ENCODE measurements at places on chromosomes 4 and X.

GRCh38 chr4:75715105-75715799, 9.1 kb upstream of the USO1 start:
- DNase-seq: no peak

DNA sequence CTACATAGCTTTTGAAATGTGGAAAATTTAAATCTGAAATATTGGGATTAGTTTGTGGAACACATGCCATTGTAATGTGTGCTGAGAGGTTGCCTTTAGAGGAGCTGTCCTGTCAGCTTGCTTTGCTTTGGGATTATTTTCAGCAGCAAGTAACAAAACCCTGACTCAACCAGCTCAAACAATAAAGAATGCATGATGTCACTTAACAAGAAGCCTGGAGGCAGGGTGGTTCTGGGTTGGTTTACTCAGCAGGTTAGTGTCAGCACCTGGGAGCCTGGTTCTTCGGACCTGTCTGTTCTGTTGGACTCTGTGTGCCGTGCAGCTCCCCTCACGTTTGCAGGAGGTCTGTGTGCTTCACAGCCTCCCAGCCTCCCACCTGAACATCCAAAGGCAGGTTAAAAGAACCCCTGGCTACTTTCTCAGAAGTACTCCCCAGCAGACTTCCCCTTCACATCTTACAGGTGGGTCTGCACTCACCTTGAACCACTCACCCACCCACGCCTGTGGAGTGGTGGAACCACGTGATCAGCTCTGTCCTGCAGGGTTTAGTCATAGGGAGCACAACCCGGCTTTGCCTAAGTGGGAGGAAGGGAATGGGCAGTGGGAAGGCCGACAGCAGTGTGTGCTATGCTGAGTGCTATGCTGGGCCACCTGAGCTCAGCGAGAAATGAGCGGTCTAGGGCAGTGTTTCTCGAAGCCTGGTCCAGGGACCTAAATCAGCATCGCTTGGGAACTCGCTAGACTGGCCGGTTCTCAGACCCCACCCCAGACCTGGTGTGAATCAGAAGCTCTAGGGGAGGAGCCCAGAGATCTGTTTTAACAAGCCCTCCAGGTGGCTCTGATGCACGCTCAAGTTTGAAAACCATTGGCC, 20.4 kb downstream of the TMEM131L start:
- no peak for DNase-seq

GRCh38 chrX:121389976-121390714, 342.7 kb downstream of the GLUD2 start:
- no peak for DNase-seq

DNA sequence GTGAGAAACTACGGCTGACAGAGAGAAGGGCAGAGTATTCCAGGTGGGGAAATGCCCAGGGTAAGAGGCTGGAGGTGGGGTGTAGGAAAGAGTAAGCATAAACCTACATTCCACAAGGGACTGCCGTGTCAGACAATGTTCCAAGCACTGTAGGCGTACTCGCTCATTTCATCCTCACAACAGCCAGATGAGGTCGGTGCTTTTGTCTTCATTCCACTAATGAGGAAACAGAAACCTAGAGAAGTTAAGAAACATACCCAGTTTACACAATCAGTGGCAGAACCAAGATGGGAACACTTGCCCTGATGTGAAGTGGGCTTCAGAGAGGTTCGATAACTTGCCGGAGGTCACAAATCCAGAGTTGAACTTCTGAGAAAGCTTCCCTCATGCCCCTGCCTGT, 4.6 kb downstream of the SASH3 start:
- no peak for DNase-seq

- no peak for DNase-seq
Observed at GRCh38 chr4:119068529-119068962, 67.1 kb upstream of the MYOZ2 start.

GRCh38 chr4:127500242-127500641, 132.5 kb upstream of the INTU start:
- DNase-seq: no peak

DNA sequence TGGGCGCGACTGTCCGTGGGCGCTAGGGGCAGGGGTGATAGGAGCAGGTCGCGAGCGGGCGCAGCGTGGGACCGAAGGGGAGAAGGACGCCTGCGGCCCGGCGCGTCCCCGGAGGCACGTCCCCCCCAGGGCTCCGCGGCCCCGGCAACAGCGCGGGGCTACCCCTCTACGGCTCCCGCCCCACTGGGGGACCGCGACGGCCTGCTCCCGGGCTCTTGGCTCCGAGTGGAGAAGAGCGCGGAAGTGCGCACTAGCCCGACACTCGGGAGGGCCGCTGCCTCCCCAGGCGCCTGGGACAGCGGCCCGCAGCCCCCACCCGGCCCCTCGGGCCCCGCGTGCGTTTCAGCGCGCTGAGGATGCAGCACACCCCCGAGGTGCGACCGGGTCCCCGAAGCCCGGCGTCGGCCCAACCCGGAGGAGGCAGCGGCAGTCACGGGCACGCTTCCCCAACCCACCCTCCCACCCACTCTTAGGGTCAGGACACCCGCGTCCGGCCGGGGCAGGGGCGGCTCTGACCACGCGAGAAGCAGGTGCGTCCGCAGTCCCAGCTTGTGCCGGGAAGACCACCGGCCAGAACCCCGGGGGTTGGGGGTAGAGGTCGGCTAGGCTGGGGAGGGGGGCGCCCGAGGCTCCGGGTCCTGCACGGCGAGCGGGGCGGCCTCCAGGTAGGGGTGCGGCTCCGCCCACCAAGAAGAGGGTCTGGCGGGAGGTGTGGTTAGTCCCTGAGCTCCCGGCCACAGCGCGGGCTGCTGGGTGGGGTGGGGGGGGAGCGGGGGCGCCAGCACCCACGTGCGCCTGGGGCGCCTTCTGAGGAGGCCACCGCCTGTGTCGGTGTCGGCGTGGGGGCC, 18.5 kb upstream of the NAT8L start:
- no peak for DNase-seq

GRCh38 chr4:172777729-172778431, 390.7 kb upstream of the GALNT7 start:
- no peak for DNase-seq

- DNase-seq: no peak
Observed at GRCh38 chr4:143148521-143148920, 36.2 kb upstream of the USP38 start.

DNA sequence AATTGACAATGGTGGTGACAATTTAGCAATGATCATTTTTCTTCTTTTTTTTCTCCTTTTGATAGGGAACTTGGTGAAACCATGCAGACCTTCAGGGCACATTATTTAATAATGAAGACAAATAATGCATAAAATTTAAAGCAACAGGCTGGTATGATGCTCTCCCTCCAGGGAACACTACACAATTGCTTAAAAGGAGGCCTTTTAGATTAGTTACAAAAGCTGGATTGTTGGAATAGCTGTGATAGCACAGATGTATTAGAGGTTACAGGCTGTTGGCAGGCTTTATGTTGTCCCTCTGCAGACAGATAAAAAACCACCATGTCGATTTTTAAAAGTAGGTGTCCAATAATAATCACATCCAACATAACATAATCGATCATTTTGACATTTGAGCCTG, 307.0 kb downstream of the ADGRL3 start:
- no peak for DNase-seq

GRCh38 chr4:6022607-6023288, 4.5 kb upstream of the C4orf50 start:
- no peak for DNase-seq

DNA sequence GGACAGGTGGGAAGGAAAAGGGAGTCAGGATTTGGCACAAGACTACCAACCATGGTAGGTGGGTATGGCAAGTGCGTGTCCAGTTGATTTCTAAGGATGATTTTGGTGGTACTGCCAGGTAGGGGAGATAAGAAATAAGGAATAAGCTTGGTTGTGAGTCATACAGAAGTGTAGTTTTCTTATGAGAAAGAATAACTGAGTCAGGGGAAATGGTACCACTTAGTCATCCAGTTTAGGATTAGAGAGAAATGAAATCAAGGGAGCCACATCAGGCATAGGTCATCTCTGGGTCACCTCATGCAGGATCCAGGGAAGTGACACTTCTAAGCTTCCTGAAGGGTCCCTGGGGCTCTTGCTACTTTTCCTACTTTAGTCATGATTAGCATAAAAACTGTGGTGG, 107.1 kb upstream of the C1GALT1C1 start:
- no peak for DNase-seq
